T-helper 1 cell treated with Interleukin-12 subunit alpha and Interleukin-12 subunit beta and Interleukin-4 antibody, amounts not matched to agents 30 ng/mL and 1 ng/mL, for 36 hours (primary cell): ENCODE measurements at places on chromosomes 16 and 17. TPM values are rescaled to one million over a fixed set of nuclear protein-coding genes. Genes with fewer than 3 reads are reported as not detected.

Gene C16orf86
- total RNA-seq: 1.9 and 3.2 TPM in 2 replicates

Gene CCL16
- not detected in 2 replicates for total RNA-seq

Gene TNS4
- total RNA-seq: 14.2 and 15.7 TPM in 2 replicates

Gene KIF2B
- not detected in 2 replicates for total RNA-seq

Gene CCL7
- total RNA-seq: not detected in 2 replicates

Gene BRCA1
- total RNA-seq: 50.7 and 56.5 TPM in 2 replicates

Gene TAF1C
- total RNA-seq: 57.4 and 62.5 TPM in 2 replicates

Gene HOXB4
- 9.0 and 10.0 TPM in 2 replicates for total RNA-seq

Gene ODAD4
- 0.47 and 0.49 TPM in 2 replicates for total RNA-seq

Gene PLLP
- 0.34 TPM in 2 replicates for total RNA-seq

Gene BCO1
- not detected in 2 replicates for total RNA-seq

Gene CDC27
- total RNA-seq: 109 and 122 TPM in 2 replicates

Gene KRTAP9-8
- total RNA-seq: not detected in 2 replicates

Gene SYCE1L
- total RNA-seq: 1.3 and 3.8 TPM in 2 replicates

Gene WNT9B
- total RNA-seq: not detected in 2 replicates

Gene STAC2
- total RNA-seq: not detected in 2 replicates

Gene FOXC2
- total RNA-seq: not detected in 2 replicates

Gene TUBB3
- 6.6 TPM in 2 replicates for total RNA-seq

Gene FAM20A
- total RNA-seq: not detected in 2 replicates

Gene HLF
- 1.3 and 2.4 TPM in 2 replicates for total RNA-seq

Gene GP1BA
- not detected in 2 replicates for total RNA-seq

Gene MED9
- 12.7 and 13.5 TPM in 2 replicates for total RNA-seq

Gene PLEKHH3
- 0.61 and 1.8 TPM in 2 replicates for total RNA-seq

Gene TEX14
- total RNA-seq: 0.44 TPM in 2 replicates

Gene ABCA3
- total RNA-seq: 7.3 and 7.9 TPM in 2 replicates

Gene KCNH4
- 0.41 and 0.59 TPM in 2 replicates for total RNA-seq

Gene TNK1
- total RNA-seq: 1.1 and 1.4 TPM in 2 replicates

Gene GPR139
- not detected in 2 replicates for total RNA-seq

Gene CCDC144A
- 3.1 and 3.5 TPM in 2 replicates for total RNA-seq

Gene CRYM
- total RNA-seq: not detected in 2 replicates

Gene NOL3
- 49.5 and 53.5 TPM in 2 replicates for total RNA-seq

Gene C17orf67
- 2.4 and 3.0 TPM in 2 replicates for total RNA-seq

Gene PRRT2
- total RNA-seq: 0.61 and 0.91 TPM in 2 replicates

Gene VPS9D1
- 10.7 and 12.0 TPM in 2 replicates for total RNA-seq

Gene CACNG3
- total RNA-seq: not detected in 2 replicates

Gene CDK3
- 7.6 and 7.9 TPM in 2 replicates for total RNA-seq

Gene TMEM100
- total RNA-seq: not detected in 2 replicates

Gene CES4A
- 48.9 and 54.4 TPM in 2 replicates for total RNA-seq

Gene SLC9A5
- 3.5 and 3.7 TPM in 2 replicates for total RNA-seq

Gene NUBP2
- 52.9 and 53.7 TPM in 2 replicates for total RNA-seq

Gene CACNG5
- not detected in 2 replicates for total RNA-seq

Gene RND2
- not detected in 2 replicates for total RNA-seq

Gene DLX4
- total RNA-seq: 0.17 TPM in 1 of 2 replicates, not detected in the other

Gene SCN4A
- total RNA-seq: 0.25 and 0.56 TPM in 2 replicates

Gene ANKRD13B
- 12.0 and 14.7 TPM in 2 replicates for total RNA-seq

Gene CDH13
- 0.22 TPM in 1 of 2 replicates, not detected in the other for total RNA-seq

Gene TAX1BP3
- 28.4 TPM in 2 replicates for total RNA-seq

Gene CRHR1
- not detected in 2 replicates for total RNA-seq

Gene CLEC3A
- total RNA-seq: not detected in 2 replicates

Gene METTL23
- 39.5 and 47.3 TPM in 2 replicates for total RNA-seq

Gene TBC1D28
- total RNA-seq: not detected in 2 replicates
